ENCODE measurements at places on chromosomes 7 and 10.

- no peak for DNase-seq
Observed at GRCh38 chr10:13376746-13377145, 28.7 kb upstream of the SEPHS1 start.

DNA sequence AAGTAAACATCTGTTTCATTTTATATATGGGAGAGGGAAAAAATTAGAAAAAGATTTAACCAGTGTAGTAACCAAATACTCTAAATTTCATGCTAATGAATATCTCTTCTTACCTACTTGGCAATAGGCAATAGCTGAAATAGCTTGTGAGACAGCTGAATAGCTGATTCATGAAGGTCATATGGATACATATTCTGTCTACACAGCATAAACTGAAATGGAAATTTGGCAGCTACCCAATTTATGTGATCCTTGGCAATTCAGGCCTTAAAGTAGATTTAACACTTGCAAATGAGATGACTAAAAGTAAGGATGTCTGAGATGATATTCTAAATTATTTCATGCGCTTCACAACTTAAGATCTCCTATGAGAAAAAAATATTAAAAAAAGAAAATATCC is 261.2 kb upstream of the SEMA3A start:
- DNase-seq = peak; percentile 83

DNA sequence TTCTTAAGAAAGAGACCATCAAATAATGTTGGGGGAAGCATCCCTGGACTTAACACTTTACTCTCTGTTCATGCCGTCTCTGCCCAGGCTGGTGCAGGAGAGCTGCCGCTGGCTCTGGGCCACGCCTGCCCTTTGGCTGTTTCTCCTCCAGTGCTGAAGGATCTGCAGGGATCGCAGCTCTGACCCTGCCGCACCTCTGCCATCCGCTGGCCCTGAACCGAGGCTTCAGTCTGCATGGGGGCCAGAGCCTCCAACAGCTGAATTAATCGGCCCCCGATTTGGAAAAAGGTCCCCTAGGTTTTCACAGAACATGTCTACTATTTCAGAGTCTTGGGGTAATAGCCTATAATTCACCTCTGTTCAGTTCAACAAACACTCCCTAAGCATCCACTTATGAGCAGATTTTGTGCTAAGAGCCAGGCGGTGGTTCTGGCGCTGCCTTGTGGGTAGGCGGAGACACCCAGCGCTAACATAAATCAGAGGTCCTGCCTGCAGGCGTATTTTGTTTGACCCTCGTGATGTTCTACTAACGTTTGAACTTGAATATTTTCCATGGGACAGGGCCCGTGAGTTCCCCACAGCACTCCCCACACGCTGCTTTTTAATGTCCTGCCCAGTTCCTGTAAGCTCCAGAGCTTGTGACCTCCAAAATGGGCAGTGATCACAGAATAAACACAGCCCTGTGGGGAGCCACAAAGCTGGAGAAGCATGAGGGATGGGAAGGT is 99.0 kb downstream of the DYNC2I1 start:
- peak; percentile 76 for DNase-seq

GRCh38 chr7:23715099-23715498 is 5.1 kb downstream of the STK31 start:
- no peak for DNase-seq

- no peak for DNase-seq
Observed at GRCh38 chr7:130377178-130377577, 3.1 kb upstream of the CPA1 start.

- DNase-seq = no peak
Observed at GRCh38 chr7:83849131-83849530, 200.2 kb upstream of the SEMA3E start.

GRCh38 chr10:46227571-46227935 is 59.2 kb upstream of the ANTXRL start:
- DNase-seq = no peak

DNA sequence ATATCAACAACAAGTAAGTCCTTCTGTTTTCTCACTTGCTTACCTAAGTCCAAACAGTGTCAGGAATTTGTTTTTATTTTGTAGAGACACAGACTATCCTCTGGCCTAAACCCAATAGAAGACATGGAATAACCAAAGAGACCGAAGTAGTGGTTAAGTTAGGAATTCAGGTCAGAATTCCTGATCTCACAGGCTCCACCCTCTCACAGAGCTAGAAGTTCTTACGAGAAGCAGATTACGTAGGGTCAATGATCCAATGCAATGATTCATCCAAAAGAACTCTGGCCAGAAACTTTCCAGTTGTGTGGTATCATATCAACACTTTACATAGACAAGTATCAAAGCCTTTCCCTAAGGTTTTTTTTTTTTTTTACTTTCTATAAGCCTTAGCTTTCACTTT is 73.8 kb downstream of the IQUB start:
- no peak for DNase-seq

- DNase-seq = no peak
Observed at GRCh38 chr10:80108576-80109239, 23.8 kb upstream of the PLAC9 start.

GRCh38 chr10:49599546-49599945 is 10.6 kb upstream of the SLC18A3 start:
- DNase-seq = no peak

DNA sequence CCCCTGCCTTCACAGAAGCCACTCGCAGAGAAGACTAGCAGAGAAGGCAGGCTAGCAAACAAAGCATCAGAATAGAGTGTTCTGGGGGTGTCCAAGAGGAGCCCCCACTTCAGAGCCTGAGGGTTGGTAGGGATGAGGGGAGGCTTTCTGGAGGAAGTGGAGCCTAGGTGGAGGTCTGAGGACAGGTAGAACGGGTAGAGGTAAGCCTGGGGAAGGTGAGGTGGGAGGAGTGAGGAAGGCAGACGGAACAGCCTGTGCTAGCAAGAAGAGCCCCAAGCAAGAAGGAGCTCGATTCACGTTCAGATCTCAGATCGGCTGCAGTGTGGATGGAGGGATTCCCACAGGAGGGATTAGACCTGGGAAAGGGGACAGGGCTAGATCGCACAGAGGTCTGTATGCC is 66.0 kb upstream of the DUSP5 start:
- DNase-seq = no peak

DNA sequence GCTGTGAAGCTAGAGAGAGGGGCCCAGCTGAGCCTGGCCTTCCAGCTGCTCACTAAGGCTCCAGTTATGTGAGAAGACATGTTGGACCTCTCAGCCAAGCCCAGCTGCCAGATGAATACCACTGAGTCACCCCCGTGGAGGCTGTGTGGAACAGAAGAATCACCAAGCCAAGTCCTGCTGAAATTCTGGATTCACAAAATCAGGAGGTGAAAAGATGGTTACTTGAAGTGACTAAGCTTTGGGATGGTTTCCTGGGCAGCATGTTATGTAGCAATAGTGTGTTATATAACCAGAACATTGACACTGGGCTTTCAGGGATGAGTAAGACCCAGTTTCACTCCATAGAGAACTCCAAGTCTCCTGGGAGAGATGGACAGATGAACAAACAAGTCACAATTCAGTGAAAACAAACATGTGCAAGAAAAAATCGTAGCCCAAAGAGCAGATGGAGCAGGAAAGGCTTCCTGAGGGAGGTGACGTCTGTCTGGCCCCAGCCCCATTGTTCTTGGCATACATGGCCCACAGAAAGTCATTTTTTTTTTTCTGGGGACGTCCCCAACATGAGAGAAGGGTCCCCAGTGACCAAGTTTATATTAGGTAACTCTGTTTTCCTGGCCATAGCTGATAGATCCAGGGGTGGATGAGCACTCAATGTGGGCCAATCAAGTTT is 64.1 kb upstream of the PDZD8 start:
- DNase-seq = peak; percentile 28

DNA sequence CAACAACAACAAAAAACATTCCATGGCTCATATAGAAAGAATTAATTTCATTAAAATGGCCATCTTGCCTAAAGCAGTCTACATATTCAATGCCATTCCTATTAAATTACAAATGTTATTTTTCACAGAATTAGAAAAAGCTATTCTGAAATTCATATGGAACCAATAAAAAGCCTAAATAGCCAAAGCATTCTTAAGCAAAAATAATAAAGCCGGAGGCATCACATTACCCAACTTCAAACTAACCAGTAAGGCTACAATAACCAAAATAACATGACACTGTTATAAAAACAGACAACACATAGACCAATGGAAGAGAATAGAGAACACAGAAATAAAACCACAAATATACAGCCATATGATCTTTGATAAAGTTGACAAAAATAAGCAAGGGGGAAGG is 330.4 kb downstream of the KIF20B start:
- no peak for DNase-seq

- DNase-seq = no peak
Observed at GRCh38 chr10:97711640-97712572, 1.6 kb upstream of the MARVELD1 start.

DNA sequence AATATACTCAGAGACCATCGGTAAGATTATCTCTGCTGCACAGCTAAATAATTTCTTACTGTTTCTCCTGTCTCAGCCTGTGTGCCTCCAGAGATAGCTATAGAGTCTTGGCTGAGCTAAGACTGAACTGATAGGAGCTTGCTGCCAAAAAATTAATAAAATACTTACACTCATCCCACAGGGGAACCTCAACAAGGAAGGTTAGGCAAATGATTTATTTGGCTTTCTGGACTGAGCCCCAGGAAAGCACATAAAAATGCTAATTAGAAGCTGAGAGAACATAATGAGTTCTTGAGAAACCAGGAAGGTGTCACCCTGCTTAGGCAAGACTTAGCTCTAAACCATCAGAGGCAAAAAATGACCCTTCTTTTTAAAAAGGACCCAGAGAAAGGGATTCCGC is 534.5 kb downstream of the TNS3 start:
- DNase-seq = no peak

- no peak for DNase-seq
Observed at GRCh38 chr10:3090914-3091787, 23.8 kb downstream of the PFKP start.
